ENCODE measurements at places on chromosomes 1 and 21. TPM values are rescaled to one million over a fixed set of nuclear protein-coding genes. Genes with fewer than 3 reads are reported as not detected.

The SEMA4A gene
- 10.6 TPM for total RNA-seq

DNA sequence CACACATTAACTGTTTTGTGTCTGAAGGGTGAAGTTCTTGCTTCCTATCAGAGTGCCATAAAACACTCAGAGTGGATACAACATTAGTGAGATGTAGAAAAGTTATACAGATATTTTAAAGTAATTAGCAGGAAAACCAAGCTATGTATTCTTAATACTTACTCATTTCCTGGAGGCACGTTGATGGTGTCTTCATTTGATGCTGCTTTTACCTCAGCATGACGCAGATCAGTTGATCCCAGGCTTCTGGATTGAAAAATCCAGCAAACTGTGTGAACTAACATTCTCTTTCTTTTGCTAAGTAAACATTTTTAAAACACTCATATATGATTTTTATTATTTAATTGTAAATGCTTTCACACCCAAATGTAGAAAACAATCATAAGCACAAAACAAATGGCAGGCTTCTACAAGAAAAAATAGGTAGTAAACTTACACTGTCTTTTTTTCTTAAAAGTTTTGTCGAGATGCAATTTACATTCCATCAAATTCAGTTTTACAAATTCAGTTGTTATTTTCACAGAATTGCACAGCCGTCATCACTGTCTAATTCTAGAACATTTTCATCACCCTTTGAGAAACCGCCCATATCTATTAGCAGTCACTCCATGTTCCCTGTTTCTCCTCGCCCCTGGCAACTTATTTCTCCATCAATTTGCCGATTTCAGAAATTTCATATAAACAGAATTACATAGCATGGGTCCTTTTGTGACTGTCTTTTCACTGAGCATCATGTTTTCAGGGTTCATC, 198.9 kb downstream of the LRRC7 start:
- DNase-seq: no peak

DNA sequence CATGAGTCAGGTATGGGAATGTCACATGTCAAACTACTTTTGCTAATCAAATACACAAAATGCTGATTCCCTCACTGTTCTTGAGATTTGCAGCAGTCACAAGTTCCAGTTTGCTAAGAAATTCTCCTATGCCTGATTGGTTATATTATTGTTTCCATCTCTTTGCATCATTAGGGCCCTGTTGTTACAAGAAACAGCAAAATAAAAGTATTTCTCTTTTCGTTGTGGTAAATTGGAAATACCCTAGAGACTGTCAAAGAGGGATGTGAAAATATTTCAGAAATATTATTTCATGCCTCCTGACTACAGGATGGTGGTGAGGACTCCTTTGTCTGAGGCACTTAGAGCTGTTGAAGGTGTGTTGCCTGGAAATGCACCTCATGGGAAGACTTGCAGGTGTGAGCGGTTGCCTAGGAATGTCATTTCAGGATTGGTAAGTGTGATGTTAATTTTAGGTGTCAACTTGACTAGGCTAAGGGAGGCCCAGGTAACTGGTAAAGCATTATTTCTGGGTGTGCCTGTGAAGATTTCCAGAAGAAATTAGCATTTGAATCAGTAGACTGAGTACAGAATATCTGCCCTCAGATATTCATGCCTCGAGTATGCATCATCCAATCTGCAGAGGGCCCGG, 117.4 kb downstream of the ROR1 start:
- DNase-seq: no peak

DNA sequence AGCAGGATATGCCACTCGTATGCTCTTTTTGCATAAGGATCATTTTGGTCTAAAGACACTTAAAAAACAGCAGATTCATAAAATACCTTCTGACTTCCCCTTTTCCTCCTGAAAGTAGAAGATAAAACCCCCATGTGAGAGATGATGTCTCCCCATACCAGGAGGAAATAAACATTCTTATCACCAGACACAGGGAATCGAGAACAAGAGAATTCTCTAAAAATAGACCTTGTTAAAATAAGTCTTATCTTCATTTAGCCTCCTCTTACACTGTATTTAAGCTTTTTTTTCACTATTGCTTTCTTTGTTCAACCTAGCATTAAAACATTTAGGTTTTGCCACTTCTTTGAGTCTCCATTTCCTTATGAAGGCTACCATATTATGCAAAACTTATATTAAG, 709.3 kb downstream of the KCNT2 start:
- no peak for DNase-seq

GRCh38 chr1:236148470-236148845, 6.1 kb downstream of the GPR137B start:
- no peak for DNase-seq

Data from mammary epithelial cell (primary cell).